ENCODE measurements at places on chromosomes 2 and 18.

DNA sequence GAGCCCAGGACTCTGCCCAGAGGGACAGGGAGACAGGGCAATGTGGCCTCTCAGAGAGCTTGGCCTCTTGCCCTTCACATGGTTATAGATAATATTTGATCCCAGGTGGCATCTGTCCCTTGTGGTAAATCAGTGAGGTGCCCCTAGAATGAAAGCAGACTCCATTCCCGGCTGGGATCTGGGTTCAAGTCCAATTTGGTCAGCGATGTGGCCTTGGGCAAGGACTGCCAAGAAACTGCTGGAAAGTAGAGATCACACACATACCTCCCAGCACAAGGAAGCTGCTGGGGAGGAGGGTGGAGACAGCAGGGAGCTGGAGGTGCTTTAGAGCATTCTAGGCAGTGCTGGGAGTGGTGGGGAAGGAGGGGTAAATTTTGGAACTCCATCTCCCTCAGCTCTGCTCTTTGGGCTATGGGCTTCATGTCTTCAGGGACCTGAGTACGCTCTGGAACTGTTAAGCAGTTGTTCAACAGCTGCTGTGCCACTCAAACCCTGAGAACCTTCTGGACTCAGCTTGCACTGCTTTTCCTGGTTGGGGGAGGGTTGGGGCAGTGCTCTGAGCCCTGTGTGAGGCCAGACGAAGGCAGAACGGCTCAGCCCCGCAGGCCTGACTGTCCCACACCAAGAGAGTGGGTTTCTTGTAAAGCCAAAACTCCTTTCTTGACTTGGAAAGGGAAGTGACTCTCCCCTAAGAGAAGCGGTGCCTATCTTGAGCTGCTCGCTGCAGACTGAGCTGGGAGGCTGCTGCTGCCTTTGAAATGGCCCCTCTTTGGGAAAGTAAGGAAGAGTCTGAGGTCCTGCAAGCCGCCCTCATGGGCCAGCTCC lies 23.0 kb downstream of the INPP5D start:
- DNase-seq, result no peak

DNA sequence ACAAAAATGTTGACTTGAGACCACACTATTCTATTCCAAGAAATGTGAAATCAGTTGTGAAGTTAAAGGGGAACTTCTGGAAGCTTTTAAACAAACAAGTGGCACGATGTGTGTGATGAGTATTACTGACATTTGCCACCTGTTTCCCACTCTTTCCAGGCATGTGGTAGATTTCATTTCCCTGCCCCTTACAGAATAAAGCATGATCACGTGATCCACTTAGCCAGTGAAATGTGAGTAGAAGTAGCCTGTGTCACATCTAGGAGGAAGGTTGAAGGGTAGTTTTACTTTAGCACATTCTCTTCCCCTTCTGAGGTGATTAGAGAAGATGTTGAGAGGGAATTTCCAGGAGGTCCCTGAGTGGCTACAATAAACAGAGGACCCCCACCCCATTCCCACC lies 3.8 kb downstream of the COL4A4 start:
- no peak for DNase-seq

DNA sequence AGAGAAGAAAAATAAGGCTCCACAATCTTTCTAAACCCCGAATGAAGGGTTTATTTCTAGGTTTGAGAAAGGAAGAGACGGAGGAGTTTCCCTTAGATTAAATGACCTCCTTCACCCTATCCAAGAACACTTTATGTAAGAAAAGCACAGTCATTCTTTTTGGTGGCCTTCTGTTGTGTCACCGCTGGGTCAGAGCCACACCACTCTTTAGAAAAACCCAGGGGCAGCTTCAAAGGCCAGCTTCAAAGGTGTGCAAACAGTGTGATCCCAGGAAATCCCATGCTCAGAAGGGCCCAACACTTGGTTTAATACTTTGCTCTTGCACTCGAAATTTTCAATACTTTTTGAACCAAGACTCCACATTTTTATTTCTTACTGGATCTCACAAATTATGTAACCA lies 7.1 kb downstream of the ST8SIA3 start:
- no peak for DNase-seq

- DNase-seq, result no peak
These were observed 760 bp upstream of the CNOT11 start for GRCh38 chr2:101251844-101252407.

DNA sequence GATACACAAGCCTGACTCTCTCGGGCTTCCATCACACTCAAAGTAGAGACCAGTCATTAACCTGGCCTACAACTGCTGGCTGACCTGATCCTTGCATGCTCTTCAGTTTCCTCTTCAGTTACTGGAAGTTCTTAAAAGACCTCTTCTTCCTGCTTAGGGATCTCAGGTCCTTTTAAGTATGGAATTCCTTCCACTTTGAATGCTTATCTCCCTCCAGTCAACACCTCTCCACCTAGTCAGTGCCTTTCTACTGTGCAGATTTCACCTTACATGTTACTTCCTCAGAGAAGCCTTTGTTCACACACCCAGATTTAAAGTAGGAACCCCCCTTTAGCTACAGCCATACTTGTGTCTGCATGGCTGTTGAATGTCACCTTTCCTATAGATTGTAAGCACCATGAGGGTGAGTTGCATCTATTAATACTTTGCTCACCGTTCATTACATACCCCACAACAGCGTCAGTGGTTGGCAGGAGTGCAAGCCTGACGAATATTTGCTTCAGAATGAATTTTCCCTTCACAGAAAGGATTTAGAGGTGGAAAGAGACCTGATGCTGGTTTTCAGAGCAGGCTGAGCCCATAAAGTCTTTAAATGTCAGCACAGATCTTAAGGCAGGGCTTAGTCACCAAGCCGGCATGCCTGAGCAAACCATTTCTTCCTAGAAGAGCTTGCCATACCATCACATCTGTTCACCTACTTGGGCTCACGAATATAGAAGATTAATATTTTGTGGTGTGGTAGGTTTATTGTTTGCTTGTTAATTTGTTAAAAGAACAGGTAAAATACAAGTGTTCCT lies 90.1 kb downstream of the ACVR1 start:
- no peak for DNase-seq
